Stromal cell of bone marrow (primary cell): ENCODE measurements at places on chromosomes 1 and 21.

- DNase-seq = no peak
Observed at GRCh38 chr1:239237912-239238311, 148.5 kb upstream of the CHRM3 start.

DNA sequence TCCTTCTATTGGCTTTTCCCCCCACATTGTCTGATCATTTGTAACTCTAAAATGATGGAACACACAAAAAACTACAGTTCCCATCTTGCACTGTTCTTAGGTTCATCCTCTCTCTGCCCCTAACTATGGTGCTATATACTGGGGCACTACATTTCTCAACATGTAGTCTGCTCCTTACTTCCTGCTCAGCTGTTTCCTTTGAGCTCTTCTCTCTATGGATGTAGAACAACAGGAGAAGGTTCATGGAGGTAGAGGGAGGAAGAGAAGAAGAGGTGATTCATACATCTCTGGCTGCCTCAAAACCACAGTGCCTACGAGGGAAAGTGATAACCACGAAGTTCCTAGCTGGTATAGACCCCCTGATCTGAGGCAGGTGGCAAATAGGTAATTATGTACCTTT, 7.0 kb upstream of the C1orf146 start:
- no peak for DNase-seq

DNA sequence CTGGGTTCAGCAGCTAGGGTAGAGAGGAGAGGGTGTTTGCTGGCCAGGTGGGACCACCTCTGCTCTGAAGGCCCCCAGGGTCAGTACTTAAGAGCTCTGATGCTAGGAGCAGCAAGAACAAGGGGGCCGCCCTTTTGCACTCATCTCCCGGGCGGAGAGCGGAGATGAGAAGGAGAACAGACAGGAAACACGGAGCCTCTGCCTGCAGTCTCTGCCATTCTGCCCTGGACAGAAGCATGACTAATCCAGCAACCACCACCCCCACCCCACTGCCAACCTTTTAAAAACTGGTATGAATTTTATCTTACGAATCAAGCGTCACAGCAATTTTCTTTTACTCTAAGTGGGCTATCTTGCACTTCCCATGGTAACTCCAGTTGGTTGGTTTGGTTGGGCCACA, 34.5 kb downstream of the PARP1 start:
- DNase-seq = no peak

DNA sequence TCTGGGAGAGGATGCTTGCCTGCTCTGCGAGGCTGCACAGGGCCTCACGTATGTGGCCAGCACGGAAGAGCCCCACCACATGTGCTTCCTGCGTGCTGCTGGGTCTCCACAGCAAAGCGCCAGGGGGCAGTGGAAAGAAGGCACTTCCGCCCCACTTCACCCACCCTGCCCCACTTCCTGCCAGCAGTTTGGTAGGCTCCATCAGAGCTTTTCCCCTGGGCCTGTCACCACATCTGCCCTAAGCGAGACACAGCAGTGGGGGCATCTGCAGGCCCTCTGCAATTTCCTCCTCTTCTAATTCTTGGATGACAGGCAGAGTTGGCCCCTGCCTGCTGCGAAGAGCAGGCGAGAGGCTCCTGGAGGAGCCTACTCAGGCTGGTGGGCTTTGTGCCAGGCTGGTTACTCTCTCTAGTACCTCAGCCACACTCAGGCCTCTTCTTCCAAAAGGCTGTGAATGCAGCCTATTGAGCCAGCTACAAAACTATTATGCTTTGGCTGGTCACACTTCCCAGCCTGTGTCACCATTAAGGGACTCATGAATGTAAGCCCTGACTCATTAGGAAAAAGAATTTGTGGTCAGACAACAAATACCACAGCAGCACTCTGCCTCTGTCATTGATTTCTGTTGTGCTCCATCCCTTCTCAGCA, 25.0 kb downstream of the CD244 start:
- no peak for DNase-seq

DNA sequence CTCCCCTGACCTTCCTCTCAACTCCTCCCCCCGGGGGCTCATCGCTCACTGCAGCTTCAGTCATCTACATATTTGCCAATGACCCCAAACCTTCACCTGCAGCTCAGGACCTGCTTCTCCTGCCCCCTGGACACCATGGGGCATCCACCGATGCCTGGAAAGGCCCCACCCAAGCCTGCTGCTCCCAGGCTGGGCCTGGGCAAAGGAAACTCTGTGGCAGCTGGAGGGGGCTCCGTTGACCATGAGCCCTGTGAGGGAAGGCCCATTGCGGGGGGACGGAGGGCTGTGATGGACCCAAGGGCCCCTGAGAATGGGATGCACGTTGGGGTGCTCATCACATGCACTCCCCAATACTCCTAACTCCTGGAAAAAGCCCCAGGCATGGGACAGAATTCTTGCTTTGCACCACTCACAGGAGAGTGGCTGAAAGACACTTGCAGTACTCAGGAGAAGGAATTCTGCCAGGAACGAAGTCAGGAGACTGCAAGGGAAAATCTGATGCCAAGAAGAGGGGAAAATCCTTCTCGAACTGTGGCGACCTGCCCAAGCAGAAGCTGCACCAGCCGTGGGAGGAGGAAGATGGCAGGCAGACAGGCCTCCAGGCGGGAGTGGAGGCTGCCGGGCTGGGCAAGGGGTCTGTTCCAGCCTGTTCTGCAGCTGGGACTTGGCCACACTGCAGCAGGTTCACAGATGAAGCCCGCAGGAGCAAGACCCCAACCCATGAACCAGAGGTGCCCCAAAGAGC, 18.4 kb downstream of the MATN1 start:
- DNase-seq = no peak

DNA sequence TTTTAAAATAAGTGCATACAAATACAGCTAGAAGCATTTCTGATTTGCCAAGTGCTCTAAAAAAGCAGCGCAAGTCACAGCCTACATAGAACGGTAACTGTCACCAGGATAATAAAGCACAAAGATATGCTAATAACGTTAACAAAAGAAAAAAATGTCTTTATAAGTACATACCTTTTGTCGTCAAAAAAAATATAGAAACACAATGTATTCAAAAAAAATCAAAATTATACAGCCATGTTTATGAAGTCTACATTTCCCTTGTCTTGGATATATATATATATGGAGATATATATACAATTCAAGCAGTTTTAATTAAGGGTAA, 3.2 kb downstream of the IRF2BP2 start:
- no peak for DNase-seq

- no peak for DNase-seq
Observed at GRCh38 chr1:92527670-92528069, 40.9 kb upstream of the GFI1 start.

- no peak for DNase-seq
Observed at GRCh38 chr1:180101411-180101810, 53.3 kb upstream of the QSOX1 start.

DNA sequence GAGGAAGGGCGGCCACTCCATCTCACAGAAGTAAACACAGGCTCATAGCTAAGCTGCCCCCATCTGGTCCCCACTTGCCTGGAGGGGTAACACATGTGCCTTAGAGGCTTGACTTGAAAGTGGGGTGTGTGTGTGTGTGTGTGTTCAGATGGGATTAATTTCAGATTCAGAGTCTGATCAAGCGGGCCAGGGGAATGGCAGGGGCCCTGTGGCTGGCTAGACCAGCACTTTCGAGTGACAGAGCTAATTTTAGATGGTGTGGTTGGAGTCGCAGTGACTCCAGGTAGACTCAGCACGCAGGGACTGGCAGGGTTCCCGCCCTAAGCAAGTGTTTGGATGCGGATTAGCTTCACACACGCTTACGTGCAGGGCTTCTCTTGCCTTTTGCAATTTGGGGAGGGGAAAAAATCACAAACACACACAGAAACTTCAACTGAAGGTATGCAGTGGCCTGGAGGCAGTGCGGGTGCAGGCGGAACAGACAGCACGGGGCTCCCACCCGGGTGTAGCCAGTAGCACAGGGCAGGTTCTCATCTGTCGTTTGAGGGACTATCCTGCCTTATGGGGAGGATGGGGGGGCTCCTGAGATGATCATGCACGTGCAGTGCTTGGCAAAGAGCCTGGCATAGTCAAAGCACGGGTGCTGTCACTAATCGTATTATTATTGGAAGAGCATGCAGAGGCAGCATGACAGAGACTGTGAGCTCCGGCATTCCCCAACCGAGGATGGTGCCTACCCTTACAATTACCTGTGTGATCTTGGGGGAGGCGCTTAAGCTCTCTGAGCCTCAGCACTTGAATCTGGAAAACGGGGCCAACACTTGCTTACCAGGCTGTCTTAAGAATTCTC, 1.3 kb downstream of the EDN2 start:
- no peak for DNase-seq
